Activated CD4-positive, alpha-beta memory T cell treated with anti-CD3 and anti-CD28 coated beads for 36 hours (primary cell): ENCODE measurements at places on chromosomes 12 and 14. TPM values are rescaled to one million over a fixed set of nuclear protein-coding genes. Genes with fewer than 3 reads are reported as not detected.

- no peaks in the 10 kb centered on the region for H3K4me1 ChIP-seq
- no peak overlapping the region for H3K27ac ChIP-seq
- no peak for DNase-seq
These were observed 281.9 kb downstream of the CACNA1C start for GRCh38 chr12:2334689-2335088.

- H3K36me3 ChIP-seq = peaks cover 11% of the 10 kb centered on the region
- peaks cover 3% of the 10 kb centered on the region for H3K4me1 ChIP-seq
- H3K27ac ChIP-seq = no peak overlapping the region
- H3K27me3 ChIP-seq = no peaks in the 10 kb centered on the region
- no peak for DNase-seq
These were observed 8.9 kb downstream of the FANCM start for GRCh38 chr14:45144658-45145057.

- H3K4me1 ChIP-seq = peaks cover 6% of the 10 kb centered on the region
- DNase-seq = no peak
- H3K27ac ChIP-seq = no peak overlapping the region
- no peaks in the 10 kb centered on the region for H3K27me3 ChIP-seq
- H3K36me3 ChIP-seq = peaks cover 24% of the 10 kb centered on the region
- H3K4me3 ChIP-seq = no peak overlapping the region
These were observed 57.7 kb downstream of the MAX start for GRCh38 chr14:65044596-65044959.

DNA sequence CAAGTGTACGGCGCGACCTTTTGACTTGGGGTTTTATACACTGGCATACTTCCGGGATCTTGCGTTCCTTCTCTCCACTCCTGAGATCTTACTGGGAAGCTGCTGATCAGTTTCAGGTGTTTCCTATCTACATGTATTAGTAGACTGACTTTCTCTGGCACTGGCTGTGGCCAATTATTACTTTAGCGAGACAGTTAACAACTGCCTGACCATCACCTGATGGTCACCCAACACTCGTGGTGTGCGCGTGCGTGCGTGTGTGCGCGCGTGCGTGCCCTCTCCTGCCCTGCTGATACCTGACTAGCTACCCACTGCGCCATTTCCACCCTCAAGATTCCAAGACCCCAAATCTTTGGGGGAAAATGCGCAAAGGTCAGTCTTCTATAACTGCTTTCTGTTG lies 249.9 kb downstream of the AEBP2 start:
- H3K27me3 ChIP-seq = no peaks in the 10 kb centered on the region
- no peaks in the 10 kb centered on the region for H3K4me1 ChIP-seq
- no peak overlapping the region for H3K27ac ChIP-seq
- H3K4me3 ChIP-seq = no peak overlapping the region
- no peak for DNase-seq
- H3K36me3 ChIP-seq = no peaks in the 10 kb centered on the region

- peak overlapping the region; percentile 65 for H3K27ac ChIP-seq
- no peaks in the 10 kb centered on the region for H3K4me1 ChIP-seq
- no peaks in the 10 kb centered on the region for H3K27me3 ChIP-seq
- H3K36me3 ChIP-seq = peaks cover 12% of the 10 kb centered on the region
- DNase-seq = no peak
These were observed 26.1 kb downstream of the KMT5A start for GRCh38 chr12:123410041-123410412.

DNA sequence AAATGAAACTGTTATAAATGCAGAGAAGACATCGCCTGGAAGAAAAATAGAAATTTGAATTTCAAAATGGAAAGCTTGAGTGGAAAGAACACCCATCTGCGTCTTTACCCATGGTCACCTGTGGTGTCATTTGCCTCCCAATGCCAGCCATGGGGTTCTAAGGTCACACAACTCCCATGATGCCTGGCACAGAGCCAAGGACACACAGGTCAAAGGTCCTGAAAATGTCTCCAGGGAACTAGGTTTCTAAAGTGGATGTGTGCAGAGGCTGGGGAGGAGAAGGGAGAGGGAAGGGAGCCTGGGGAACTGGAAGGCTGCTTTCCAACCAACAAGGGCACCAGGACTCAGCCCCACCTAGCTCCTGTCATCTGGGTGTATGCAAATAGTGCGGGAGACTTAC lies 724.0 kb upstream of the TMEM132C start:
- DNase-seq = no peak
- no peak overlapping the region for H3K27ac ChIP-seq
- H3K36me3 ChIP-seq = no peaks in the 10 kb centered on the region
- no peaks in the 10 kb centered on the region for H3K4me1 ChIP-seq
- no peak overlapping the region for H3K4me3 ChIP-seq
- no peaks in the 10 kb centered on the region for H3K27me3 ChIP-seq

DNA sequence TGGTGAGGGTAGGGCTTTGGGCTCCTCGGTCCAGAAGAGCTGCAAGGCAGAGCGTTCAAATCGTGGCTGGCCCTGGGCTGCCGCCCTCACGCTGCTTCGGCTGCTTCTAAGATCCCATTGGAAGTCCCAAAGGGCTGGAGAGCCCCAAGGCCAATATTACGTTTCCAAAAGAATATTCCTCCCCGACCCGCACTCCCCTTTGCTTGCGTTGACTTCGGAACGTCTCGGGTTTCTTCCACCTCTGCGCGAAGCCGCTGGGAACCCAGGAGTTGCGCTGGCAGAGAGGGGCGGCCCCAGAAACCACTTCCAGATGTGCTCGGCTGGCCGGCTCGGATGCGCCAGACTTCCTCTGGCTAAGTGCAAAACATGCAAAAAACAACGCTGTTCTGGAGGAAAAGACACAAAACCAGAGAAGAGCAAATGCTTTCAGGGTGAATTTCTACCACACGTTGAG lies at the start of gene GLT8D2:
Gene GLT8D2 (minus strand): TSS at position 285 of the 454 bp plus-strand sequence. CDS start 30,539 bp downstream, outside the sequence.
- peak within 1 kb of the TSS; percentile 21 for H3K4me3 ChIP-seq
- no peak within 1 kb of the TSS for H3K27ac ChIP-seq
- no peaks in the 10 kb centered on the region for H3K36me3 ChIP-seq
- peaks cover 5% of the 10 kb centered on the region for H3K4me1 ChIP-seq

DNA sequence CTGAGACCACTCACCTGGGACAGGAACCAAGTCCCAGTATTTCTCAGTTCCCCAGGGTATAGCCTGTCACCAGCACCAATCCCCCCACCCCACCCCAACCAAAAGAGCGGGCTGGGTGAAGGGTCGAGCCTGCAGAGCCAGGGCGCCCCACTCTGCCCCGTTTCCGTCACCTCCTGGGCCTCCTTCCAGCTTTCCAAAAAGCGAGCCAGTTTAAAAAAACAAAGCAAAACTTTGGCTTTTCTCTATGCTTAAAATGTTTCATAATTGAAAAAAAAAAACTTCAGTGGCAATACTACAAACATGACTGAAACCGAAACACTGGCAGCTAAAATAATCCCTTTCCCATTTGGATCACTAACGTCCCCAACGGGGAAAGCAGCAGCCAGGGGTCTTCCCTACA lies 7.5 kb downstream of the CAMKK2 start:
- no peak overlapping the region for H3K27ac ChIP-seq
- DNase-seq = no peak
- H3K36me3 ChIP-seq = peaks cover 5% of the 10 kb centered on the region
- no peak overlapping the region for H3K4me3 ChIP-seq
- H3K4me1 ChIP-seq = peaks cover 16% of the 10 kb centered on the region

GRCh38 chr12:80714055-80714454 lies 2.7 kb upstream of the MYF5 start:
- H3K36me3 ChIP-seq = no peaks in the 10 kb centered on the region
- no peak overlapping the region for H3K27ac ChIP-seq
- DNase-seq = no peak
- H3K27me3 ChIP-seq = peaks cover 12% of the 10 kb centered on the region
- no peaks in the 10 kb centered on the region for H3K4me1 ChIP-seq

DNA sequence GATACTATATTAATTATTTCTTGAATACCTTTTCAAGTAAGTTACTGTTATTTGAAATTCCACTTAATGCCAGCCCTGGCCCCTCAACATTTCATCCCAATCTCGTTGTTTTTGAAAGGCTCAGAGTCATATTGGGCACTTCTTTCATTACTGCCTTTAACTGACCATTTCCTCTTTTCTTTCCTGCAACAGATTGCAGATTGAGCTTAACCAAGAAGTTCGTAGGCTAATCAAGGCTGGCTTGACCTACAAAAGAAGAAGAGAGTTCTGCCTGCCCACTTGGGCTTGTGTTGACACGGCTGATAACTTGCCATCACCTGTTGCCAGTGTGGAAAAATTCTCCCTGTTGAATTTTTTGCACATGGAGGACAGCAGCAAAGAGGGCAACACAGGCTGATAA lies 91.0 kb downstream of the FLRT2 start:
- no peak overlapping the region for H3K27ac ChIP-seq
- no peaks in the 10 kb centered on the region for H3K27me3 ChIP-seq
- no peaks in the 10 kb centered on the region for H3K36me3 ChIP-seq
- H3K4me3 ChIP-seq = no peak overlapping the region

GRCh38 chr12:46963977-46964971 lies 115.1 kb upstream of the PCED1B start:
- no peaks in the 10 kb centered on the region for H3K36me3 ChIP-seq
- no peak overlapping the region for H3K4me3 ChIP-seq
- no peak for DNase-seq
- H3K27ac ChIP-seq = no peak overlapping the region
- no peaks in the 10 kb centered on the region for H3K4me1 ChIP-seq

GRCh38 chr14:87139299-87139698 lies 853.7 kb downstream of the GALC start:
- DNase-seq = no peak
- no peaks in the 10 kb centered on the region for H3K27me3 ChIP-seq
- no peak overlapping the region for H3K4me3 ChIP-seq

DNA sequence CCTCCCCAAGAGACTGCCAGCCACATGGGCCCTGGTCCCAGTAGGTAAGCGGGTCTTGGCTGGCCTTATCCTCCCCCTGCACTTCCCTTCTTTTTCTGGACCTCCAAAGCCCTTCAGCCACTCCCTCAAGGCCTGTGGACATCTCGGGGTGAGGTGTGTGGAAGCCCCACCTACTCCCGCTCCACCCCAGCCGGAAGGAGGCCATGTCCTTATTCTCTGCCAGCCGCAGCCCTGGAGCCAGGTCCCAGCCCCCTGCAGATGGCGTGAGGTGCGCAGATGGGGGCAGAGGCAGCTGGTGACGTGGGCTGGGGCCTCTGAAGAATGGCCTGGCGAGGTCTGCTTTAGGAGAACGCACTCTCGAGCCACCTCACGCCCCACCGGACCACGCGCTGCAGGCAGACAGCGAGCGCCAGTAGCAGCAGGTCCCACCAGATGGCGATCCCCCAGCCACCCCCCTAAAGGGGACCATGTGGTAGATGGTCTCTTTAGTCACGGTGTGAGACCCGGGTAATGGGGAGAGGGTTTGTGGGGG lies 167.1 kb downstream of the TSPAN9 start:
- peaks cover 4% of the 10 kb centered on the region for H3K4me1 ChIP-seq
- H3K36me3 ChIP-seq = no peaks in the 10 kb centered on the region
- no peaks in the 10 kb centered on the region for H3K27me3 ChIP-seq
- no peak overlapping the region for H3K4me3 ChIP-seq
- DNase-seq = no peak

GRCh38 chr12:10645910-10646309 lies 27.9 kb downstream of the STYK1 start:
- no peak for DNase-seq
- peaks cover 11% of the 10 kb centered on the region for H3K36me3 ChIP-seq
- H3K27ac ChIP-seq = no peak overlapping the region
- H3K27me3 ChIP-seq = peaks cover 18% of the 10 kb centered on the region
- no peak overlapping the region for H3K4me3 ChIP-seq
- H3K4me1 ChIP-seq = no peaks in the 10 kb centered on the region

Gene TAS2R42
- total RNA-seq = not detected

Gene TNS2
- total RNA-seq = 1.8 TPM

Gene LRFN5
- total RNA-seq = not detected

Gene REM2
- total RNA-seq = 0.77 TPM
